ENCODE measurements at places on chromosomes 3 and 15. TPM values are rescaled to one million over a fixed set of nuclear protein-coding genes. Genes with fewer than 3 reads are reported as not detected.

Gene COL7A1
- polyA plus RNA-seq, result 30.9 TPM

Gene CPLX3
- 0.68 TPM for polyA plus RNA-seq

Gene PP2D1
- 0.44 TPM for polyA plus RNA-seq

Gene CLCN2
- 28.5 TPM for polyA plus RNA-seq

Gene ITIH4
- 28.9 TPM for polyA plus RNA-seq

Gene CADPS
- polyA plus RNA-seq, result 184 TPM

Gene SLC22A14
- 0.75 TPM for polyA plus RNA-seq

Gene ROPN1B
- polyA plus RNA-seq, result 1.8 TPM

Gene LRRC28
- 29.6 TPM for polyA plus RNA-seq

Gene CPB1
- 0.19 TPM for polyA plus RNA-seq

GRCh38 chr3:12841149-12841969, at the start of gene RPL32:
RPL32 (minus strand) TSS chr3:12841565; CDS start chr3:12840237, 1,328 bp downstream.
- DNase-seq, result peak; percentile 94

DNA sequence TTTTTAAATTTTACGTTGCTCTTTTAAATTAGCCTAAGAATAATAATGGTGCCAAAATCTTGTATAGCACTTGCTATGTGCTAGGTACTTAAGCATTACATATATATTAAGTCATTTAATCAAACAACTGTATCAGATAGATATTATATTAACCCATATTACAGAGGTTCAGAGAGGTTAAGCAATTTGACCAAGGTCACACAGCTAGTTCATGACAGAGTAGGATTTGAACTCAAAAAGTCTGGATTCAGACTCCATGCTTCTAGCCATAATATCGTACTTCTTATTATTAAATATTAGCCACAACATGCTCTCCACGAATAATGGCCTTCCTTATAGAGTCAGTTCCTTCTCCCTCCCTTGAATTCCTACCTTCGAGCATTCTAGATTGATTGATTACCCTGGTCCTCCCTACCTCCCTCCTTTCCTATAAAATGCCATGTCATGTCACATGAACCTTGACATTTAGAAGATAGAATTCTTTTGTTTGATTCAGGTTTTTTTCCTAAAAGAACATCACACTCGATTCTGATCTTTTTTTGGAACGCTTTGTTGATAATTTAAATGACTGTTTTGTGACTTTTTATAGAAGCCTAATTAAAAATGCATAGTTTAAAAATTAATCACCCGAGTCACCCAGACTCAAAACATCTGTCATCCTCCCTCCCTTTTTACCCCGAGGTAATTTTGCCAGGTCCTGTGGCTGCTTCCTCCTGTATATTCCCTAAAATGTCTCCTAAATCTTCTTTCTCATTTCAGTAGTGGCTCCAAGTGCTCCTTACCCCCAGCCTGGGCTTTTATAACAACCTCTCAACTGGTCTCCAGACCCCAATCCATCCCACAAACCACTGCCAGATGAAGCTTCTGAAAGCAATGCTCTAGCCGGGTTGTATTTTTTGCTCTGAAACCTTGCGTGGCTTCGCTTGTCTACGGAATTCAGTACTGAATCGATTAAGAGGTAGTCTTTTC, 8.5 kb upstream of the PSMD6 start:
- DNase-seq, result no peak

DNA sequence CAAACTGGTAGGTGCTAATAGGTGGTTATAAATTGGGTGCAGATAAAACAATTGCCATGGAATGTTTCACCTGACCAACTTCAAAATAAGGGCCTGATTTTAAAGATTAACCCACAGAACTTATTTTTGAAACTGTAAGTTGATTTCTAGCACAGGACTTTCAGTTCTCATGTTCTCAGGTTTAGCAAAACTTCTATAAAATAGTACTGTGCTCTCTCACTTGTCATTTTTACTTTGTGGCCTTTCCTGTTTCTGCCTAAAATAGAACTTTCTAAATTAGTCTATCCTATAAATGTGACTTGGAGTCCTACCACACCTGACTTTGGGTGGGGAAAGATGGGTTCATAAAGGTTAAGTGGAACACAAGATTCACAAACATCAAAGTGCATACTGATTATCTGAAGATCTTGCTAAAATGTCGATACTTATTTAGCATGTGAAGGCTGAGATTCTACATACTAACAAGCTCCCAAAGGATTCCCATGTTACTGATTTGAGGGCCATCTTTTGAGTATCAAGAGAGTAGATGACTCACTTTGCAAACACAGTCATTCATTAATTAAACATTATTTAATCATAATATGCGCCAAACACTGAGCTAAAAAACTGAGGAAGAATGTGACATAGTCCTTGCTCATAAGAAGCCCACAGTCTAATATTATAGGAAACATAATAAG, 38.6 kb downstream of the BTLA start:
- no peak for DNase-seq

GRCh38 chr15:96978937-96979473, 648.5 kb downstream of the NR2F2 start:
- no peak for DNase-seq

GRCh38 chr3:155745795-155746550, 1.1 kb upstream of the PLCH1 start:
- no peak for DNase-seq

- DNase-seq, result no peak
Observed at GRCh38 chr15:41727143-41727542, 47.1 kb upstream of the MAPKBP1 start.

- DNase-seq, result no peak
Observed at GRCh38 chr15:94272251-94272898, 41.0 kb downstream of the MCTP2 start.

DNA sequence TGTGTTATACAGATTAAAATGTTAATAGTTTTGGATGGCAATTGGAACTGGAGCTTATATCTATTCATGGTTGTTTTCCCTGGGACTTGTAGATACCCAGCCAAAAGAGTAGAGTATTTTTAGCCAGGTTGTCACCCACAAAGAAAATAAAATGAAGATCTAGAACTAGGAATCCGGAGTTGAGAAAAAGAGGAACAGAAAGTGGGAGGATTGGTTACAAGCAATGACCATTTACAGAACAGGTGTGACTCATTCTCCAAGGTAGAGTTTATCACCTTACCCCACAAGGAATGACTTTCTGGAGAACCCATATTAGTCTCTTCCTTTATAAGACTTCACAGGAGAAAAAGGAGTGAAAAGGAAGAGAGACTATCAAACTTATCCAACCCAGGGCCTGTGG, 99.8 kb downstream of the TMEM108 start:
- no peak for DNase-seq

GRCh38 chr15:92059036-92059970, 205.8 kb downstream of the SLCO3A1 start:
- DNase-seq, result no peak

- DNase-seq, result no peak
Observed at GRCh38 chr3:23324745-23325144, 121.6 kb downstream of the UBE2E2 start.

- no peak for DNase-seq
Observed at GRCh38 chr15:71325481-71325880, 210.2 kb downstream of the THSD4 start.

DNA sequence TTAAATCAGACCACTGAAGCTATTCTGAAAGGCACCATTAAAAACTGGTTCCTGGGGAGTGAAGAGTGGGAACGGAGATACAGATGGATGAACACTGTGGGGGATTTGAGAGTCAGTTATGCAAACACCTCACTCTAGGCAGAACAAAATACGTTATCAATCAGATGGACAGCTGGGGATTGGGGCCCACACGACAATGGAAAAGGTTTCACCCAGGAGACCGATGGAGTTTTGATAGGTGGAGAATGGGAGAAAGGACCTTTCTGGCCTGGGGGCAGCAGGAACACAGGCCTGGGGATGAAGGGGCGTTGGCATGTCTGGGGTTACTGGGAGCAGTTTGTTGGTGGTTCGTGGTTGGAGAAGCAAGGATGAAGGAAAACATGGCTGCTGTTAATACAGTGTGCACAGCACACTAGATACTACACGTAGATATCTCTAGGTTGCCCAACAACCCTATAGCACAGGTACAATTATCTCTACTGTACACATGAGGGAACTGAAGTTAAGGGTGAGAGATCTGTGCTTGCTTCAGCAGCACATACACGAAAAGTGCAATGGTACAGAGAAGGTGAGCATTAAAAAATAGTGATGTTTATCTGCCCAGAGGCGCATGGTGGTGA, 16.5 kb downstream of the ST6GAL1 start:
- no peak for DNase-seq

DNA sequence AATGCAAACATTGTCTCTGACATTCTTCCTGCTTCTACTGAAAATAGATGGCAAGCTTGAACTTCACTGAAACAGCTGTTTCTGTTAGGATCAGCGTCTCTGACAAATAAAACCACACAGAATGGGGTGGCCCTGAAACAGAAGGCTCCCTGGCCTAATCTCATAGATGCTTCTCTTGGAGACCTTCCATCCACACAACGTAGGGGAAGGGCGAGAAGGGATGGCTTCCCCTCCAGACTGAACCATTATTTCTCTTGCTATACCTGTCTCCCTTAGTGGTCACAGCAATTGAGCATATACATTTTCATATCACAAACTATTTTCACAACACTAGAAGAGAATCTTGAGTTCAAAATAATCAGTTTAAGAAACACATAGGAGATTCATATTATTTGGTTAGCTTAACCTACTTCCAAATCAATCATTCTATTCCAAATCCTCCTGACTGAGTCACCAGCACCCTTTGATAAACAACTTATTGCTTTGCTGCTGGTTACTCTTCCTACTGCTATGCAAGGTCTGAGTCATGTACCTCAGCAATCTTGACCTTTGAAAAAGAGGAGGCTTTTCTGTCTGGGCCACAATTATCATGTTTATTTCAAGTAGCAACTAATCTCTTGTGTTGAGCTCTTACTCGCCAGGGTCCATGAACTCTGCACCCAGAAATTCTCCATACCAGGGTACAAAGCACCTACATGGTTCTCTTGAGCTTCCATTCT, 45.5 kb downstream of the CBLB start:
- DNase-seq, result no peak

All from spinal cord (tissue), 10 donors.